Urinary bladder (tissue), 4 donors: ENCODE measurements at places on chromosomes 4 and X. TPM values are rescaled to one million over a fixed set of nuclear protein-coding genes. Genes with fewer than 3 reads are reported as not detected.

DNA sequence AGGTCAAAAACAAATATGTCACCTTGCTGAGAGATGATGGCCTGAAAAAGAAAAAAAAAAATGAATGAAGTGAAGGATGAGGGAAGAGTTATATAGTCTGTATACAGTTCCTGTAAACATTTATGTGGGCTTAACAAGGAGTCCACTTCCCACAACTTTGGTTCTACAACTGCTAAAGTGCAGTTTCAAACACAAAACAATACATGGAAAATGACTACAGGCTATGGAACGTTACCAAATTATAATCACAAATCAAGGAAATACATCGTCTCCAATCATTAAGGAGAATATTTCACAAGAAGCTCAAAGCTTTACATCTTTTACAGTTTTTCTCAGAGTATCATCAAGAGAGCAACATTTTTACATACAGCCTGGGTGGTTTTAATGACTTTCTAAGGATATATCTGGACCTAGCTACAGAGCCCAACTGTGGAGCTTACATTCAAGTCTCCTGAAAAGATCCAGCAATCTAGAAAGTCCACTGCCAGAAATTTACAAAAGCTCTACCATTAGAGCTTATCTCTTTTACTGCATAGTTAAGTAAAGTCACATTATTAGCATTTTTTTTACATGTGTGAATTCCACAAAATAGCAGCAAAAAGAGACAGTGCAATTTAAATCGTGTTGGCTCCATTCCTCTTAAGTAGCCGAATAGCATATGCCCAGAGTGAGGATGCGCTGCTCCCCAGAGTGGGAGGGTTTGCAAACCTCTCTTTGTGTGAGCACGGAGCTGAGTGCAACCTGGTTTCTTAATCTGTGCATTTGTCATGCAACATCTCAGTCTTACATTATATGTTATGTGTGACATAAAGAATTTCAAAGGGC, 128.3 kb downstream of the MANBA start:
- no peak for DNase-seq

DNA sequence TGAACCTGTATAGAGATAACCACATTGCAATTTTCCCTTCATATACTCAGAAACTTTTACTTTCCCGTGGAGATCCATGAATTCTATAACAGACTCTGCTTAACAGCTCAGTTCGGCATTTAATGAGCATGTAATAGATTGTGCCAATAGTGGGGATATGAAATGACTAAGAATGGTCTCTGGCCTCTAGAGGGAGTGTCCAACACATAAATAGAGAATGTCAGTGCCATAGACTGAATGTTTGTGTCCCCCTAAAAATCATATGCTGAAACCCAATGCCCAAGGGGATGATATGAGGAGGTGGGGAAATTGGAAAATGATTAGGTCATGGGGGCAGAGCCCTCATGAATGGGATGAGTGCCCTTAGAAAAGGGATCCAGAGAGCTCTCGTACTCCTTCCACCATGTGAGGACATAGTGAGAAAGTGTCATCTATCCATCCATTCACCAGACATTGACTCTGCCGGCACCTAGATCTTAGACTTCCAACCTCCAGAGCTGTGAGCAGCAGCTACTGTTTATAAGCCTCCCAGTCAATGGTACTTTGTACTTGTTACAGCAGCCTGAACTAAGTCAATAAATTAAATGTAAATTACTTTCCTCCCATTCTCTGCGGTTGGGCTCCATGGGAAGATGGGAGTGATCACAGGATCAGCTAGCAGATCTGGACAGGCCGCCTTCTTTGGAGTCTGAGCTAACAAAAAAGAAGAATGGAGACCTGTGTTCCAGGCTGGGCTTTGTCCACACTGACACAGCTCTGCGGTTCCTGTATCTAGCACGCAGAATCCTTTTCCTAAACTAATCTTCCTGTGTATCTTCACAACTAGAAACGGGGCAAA, 28.1 kb upstream of the HPSE start:
- DNase-seq = no peak

Gene TBC1D8B
- polyA plus RNA-seq = 2.6 TPM

GRCh38 chr4:38411981-38412536, 251.9 kb upstream of the KLF3 start:
- no peak for DNase-seq

Gene TMPRSS11F
- polyA plus RNA-seq = not detected
